ENCODE measurements at places on chromosomes 1 and 21. TPM values are rescaled to one million over a fixed set of nuclear protein-coding genes. Genes with fewer than 3 reads are reported as not detected.

- H3K27ac ChIP-seq, result no peak overlapping the region
- peaks cover 18% of the 10 kb centered on the region for H3K4me1 ChIP-seq
- H3K27me3 ChIP-seq, result no peaks in the 10 kb centered on the region
- DNase-seq, result no peak
These were observed 5.2 kb downstream of the NCF2 start for GRCh38 chr1:183585038-183585437.

The S100A12 gene
- not detected for total RNA-seq

The KAZN gene
- total RNA-seq, result 0.59 TPM

The RGL1 gene
- total RNA-seq, result 2.6 TPM

The CNTN2 gene
- not detected for total RNA-seq

- no peak overlapping the region for H3K27ac ChIP-seq
- DNase-seq, result no peak
- no peaks in the 10 kb centered on the region for H3K36me3 ChIP-seq
- no peaks in the 10 kb centered on the region for H3K4me1 ChIP-seq
- no peaks in the 10 kb centered on the region for H3K27me3 ChIP-seq
These were observed 392.3 kb upstream of the ADAMTS5 start for GRCh38 chr21:27359141-27359540.

DNA sequence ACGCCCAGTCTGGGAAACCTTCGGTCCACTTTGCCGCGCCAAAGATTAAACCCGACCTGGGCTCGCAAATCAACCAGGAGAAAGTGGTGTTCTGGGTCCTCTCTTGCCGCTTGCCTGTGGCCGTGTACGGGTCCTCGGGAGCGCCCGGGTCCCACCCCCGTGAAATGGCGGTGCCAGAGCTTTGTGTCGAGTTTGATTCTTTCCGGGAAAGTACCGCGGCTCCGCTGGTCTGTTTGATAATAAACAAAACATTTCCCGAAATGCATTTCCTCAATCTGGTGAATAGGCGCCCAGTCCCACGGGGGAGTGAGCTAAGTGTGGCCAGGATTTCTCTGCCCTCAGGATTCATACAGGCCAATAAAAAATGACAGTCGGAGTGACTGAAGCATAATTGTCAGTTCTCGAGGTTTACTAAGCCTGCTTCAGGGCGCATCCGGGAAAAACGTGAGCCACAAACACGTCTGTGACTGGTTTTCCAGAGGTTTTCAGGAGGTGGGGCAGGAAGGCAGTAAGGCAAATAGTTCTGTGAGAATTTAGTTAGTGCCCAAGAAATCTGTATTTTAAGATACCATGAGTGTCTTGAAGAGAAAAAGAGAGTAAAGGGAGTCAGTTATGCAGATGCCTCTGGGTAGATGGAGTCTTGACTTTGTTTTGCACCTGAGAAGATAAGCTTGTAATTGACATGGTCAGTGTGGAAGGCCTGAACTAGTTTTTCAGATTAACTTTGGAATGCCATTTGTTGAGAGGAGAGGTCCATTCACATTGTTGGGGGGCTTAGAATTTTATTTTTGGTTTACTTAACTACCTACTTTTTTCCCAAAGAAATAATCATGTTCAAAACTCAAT, 675 bp downstream of the IFNAR1 start:
- no peak overlapping the region for H3K27ac ChIP-seq
- no peaks in the 10 kb centered on the region for H3K36me3 ChIP-seq
- no peak overlapping the region for H3K4me3 ChIP-seq
- peaks cover 37% of the 10 kb centered on the region for H3K4me1 ChIP-seq
- DNase-seq, result peak; percentile 84

The OR2T35 gene
- not detected for total RNA-seq

The MMP23B gene
- total RNA-seq, result 0.64 TPM

DNA sequence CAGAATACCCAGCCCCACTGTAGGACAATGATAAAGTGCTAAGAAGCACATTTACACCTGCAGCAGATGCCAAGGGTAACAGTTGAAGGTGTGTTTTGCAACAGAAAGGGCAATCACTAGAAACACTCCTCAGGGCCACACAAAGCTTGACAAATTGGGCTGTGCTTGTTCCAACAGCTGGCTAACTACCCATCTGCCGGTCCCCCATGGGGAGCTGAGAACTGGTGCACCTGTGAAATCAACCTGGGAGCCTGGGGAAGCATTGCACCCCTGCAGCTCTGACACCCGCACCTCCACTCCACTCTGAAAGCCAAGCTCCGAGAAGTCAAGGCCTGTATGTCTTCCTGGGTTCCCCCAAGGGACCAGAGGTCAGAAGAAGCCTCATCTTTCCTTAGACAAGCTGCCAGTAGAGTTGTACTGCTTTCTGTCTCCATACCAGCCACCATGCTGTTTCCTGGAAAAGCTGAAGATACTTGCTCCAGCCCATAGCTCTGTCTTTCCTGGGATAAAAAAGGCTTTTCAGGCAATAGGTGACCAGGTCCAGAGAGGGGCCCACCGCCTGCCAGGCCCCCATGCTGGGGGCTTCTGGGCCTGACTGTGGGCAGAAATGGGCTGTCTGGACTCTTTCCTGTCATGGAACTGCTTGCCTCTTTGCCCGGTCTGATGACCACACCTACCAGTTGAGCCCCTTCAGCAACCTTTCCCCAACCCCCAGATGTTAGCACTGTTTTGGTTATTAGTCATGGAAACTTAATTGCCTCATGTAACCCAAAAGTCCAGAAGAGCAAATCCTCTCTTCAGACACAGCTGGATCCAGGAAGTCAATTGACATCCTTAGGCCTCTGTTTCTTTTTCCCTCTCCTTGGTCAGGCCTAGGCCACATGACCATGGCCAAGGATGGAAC, 93.6 kb downstream of the KIF14 start:
- no peak for DNase-seq
- no peak overlapping the region for H3K4me3 ChIP-seq
- H3K4me1 ChIP-seq, result peaks cover 35% of the 10 kb centered on the region
- H3K27ac ChIP-seq, result no peak overlapping the region

DNA sequence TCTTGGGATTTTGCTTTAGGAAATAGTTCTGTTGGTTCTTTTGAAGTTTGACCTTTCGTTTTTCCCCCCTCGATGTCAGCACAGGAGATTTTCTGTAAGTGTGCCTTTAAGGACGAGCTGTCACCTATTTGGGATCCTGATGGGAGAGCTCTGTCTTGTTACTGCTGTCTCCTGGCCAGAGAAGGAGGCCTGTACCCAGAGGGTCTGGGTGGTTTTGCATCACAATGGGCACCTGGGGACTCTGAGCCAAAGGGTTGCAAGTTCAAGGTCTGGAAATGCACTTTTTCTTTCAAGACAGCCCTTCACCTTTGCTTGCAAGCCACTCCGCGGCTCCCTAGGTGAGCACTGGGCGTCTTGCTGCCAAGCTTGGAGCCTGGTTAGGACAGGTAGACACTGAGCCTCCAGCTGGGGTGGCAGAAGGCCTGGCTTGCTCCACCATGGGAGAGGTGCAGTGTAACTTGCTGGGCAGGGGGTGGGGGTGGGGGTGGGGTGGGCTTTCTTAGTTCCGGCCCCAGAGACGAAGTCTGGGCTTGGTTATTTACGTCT, 2.9 kb downstream of the AJAP1 start:
- no peak overlapping the region for H3K27ac ChIP-seq
- no peak overlapping the region for H3K4me3 ChIP-seq
- no peaks in the 10 kb centered on the region for H3K36me3 ChIP-seq
- DNase-seq, result no peak
- H3K27me3 ChIP-seq, result peaks cover 59% of the 10 kb centered on the region

- no peak overlapping the region for H3K27ac ChIP-seq
- H3K27me3 ChIP-seq, result peaks cover 15% of the 10 kb centered on the region
- no peaks in the 10 kb centered on the region for H3K36me3 ChIP-seq
- DNase-seq, result no peak
- no peaks in the 10 kb centered on the region for H3K4me1 ChIP-seq
- H3K4me3 ChIP-seq, result no peak overlapping the region
These were observed 22.2 kb upstream of the KPRP start for GRCh38 chr1:152735648-152736047.

The ASCL5 gene
- not detected for total RNA-seq

- H3K4me3 ChIP-seq, result no peak overlapping the region
- H3K36me3 ChIP-seq, result peaks cover 2% of the 10 kb centered on the region
- DNase-seq, result no peak
- no peaks in the 10 kb centered on the region for H3K27me3 ChIP-seq
- H3K4me1 ChIP-seq, result no peaks in the 10 kb centered on the region
These were observed 20.8 kb upstream of the LRRC3 start for GRCh38 chr21:44434568-44434925.

The NCAM2 gene
- not detected for total RNA-seq

- H3K36me3 ChIP-seq, result no peaks in the 10 kb centered on the region
- H3K4me3 ChIP-seq, result no peak overlapping the region
- no peak overlapping the region for H3K27ac ChIP-seq
- DNase-seq, result no peak
- peaks cover 5% of the 10 kb centered on the region for H3K27me3 ChIP-seq
- no peaks in the 10 kb centered on the region for H3K4me1 ChIP-seq
These were observed 162.4 kb upstream of the BEND5 start for GRCh38 chr1:48939042-48939441.

The S100A9 gene
- 1.7 TPM for total RNA-seq

DNA sequence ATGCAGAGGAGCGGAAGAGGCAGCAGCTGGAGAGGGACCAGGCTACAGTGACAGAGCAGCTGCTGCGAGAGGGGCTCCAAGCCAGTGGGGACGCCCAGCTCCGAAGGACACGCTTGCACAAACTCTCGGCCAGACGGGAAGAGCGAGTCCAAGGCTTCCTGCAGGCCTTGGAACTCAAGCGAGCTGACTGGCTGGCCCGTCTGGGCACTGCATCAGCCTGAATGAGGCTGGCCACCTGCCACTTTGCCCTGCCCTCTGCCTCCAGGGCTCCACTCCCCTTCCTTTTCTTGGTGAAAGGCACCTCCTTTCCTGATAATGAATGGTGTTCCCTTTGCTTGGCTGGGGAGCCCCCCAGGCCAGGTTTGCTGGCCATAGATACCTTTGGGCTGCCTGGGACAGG, 3.3 kb upstream of the HMGN2 start:
- no peak overlapping the region for H3K4me3 ChIP-seq
- H3K27me3 ChIP-seq, result no peaks in the 10 kb centered on the region
- H3K4me1 ChIP-seq, result peaks cover 25% of the 10 kb centered on the region
- no peak overlapping the region for H3K27ac ChIP-seq

DNA sequence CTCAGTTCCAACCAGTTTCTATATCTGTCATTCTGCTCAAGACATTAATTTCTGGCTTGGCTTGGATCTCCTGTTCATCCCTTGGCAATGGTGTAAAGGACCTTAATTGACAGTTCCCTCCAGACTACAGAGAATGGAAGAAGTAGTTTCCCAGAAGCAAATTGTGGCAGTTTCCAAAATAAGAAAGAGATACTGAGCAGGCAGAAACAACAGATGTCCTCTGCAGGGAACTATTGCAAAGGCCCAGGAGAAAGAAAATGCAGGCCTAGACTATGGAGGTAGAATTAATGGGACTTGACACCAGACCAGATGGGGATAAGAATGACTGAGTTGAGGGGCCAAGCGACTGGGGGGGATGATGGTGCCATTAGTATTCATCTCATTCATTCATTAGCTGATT, 6.1 kb upstream of the AK2 start:
- H3K36me3 ChIP-seq, result no peaks in the 10 kb centered on the region
- DNase-seq, result no peak
- H3K27me3 ChIP-seq, result no peaks in the 10 kb centered on the region
- H3K4me3 ChIP-seq, result no peak overlapping the region
- H3K4me1 ChIP-seq, result no peaks in the 10 kb centered on the region

The GCSAML gene
- total RNA-seq, result not detected

The CFAP74 gene
- total RNA-seq, result not detected

The TSSK3 gene
- 1.9 TPM for total RNA-seq

- DNase-seq, result no peak
- no peaks in the 10 kb centered on the region for H3K27me3 ChIP-seq
- no peak overlapping the region for H3K4me3 ChIP-seq
- peaks cover 44% of the 10 kb centered on the region for H3K36me3 ChIP-seq
- H3K27ac ChIP-seq, result no peak overlapping the region
- H3K4me1 ChIP-seq, result peaks cover 10% of the 10 kb centered on the region
These were observed 21.2 kb downstream of the CEP170 start for GRCh38 chr1:243233908-243234307.

DNA sequence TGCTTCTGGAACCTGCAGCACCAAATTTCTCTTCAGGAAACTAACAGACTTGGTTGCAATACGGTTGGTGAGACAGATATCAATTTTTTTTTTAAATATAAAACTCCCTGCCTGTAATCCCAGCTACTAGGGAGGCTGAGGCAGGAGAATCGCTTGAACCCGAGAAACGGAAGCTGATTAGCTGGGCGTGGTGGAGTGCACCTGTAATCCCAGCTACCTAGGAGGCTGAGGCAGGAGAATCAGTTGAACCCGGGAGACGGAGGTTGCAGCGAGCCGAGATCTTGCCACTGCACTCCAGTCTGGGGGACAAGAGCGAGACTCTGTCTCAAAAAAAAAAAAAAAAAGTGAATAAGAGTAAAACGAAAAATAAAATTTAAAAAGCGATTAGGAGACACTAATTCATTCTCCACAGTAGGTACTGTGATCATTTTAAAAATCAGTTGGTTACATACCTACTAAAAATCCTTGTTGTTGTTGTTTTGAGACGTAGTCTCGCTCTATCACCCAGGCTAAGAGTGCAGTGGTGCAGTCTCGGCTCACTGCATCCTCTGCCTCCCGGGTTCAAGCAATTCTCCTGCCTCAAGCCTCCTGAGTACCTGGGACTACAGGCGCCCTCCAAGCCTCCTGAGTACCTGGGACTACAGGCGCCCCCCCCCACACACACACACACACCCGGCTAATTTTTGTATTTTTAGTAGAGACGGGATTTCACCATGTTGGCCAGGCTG, 796 bp upstream of the RBM8A start:
- H3K27me3 ChIP-seq, result no peaks in the 10 kb centered on the region
- no peak overlapping the region for H3K27ac ChIP-seq
- DNase-seq, result peak; percentile 19
- peaks cover 22% of the 10 kb centered on the region for H3K4me1 ChIP-seq
- H3K4me3 ChIP-seq, result no peak overlapping the region

DNA sequence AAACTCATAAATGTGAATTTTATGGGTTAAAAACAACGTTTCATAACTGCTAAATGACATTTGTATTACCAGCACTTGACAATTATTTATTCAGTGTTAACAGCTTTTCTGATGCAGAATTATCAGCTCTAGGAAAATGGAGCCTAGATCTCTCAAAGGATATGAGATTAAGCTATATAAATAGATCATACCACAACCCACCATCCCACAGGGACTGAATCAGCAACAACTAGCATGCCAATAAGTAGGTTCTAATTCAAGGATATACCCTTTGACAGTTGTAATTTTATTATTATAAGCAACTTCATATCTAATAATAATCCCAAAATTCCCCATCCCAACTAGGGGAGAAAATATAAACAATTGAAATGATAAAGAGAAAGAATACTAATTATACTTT, 275.4 kb upstream of the RGS18 start:
- no peak overlapping the region for H3K27ac ChIP-seq
- H3K36me3 ChIP-seq, result no peaks in the 10 kb centered on the region
- no peaks in the 10 kb centered on the region for H3K4me1 ChIP-seq
- H3K27me3 ChIP-seq, result no peaks in the 10 kb centered on the region
- no peak for DNase-seq

Data from activated naive CD4-positive, alpha-beta T cell treated with anti-CD3 and anti-CD28 coated beads for 36 hours (primary cell).